Stimulated activated CD8-positive, alpha-beta memory T cell treated with anti-CD3 and anti-CD28 coated beads, Interleukin-12 subunit alpha, Interleukin-12 subunit beta, amount 100 ng/mL, for 4 hours (primary cell): ENCODE measurements at places on chromosomes 1 and 21.

GRCh38 chr1:230561570-230561969 is 80.7 kb upstream of the COG2 start:
- DNase-seq: no peak

GRCh38 chr1:212685429-212685828 is 14.2 kb downstream of the BATF3 start:
- DNase-seq: no peak

DNA sequence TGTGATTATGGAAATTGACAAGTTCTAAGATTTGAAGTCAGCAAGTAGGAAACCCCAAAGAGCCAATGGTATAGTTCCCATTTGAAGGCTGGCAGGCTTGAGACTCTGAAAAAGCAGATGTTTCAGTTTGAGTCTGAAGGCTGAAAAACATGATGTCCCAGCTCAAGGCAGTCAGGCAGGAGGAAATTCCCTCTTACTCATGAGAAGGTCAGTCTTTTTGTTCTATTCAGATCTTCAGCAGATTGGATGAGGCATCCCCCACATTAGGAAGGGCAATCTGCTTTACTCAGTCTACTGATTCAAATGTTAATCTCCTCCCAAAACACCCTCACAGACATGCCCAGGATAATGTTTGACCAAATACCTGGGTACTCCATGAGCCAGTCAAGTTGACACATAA is 372.5 kb upstream of the ST6GALNAC5 start:
- DNase-seq: no peak

DNA sequence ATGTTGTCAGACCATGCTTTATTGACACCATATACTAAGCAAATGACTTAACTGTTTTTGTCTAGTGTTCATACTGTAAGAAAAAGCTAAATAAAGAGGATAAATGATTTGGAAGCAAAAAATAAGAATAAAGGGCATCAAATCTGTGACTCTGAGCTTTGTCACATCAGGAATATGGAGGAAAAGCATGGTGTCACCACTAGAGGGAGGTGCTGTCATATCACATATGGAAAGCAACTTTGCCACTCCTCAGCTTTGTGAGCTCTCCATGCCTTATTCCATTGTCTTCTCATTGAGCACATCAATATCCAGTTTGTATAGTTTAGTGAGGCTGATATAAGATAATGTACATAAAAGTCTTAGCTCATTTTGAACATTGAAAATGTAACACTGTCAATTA is 20.8 kb upstream of the GBP1 start:
- no peak for DNase-seq

- no peak for DNase-seq
These were observed 95.7 kb downstream of the GLIS1 start for GRCh38 chr1:53643041-53643880.

DNA sequence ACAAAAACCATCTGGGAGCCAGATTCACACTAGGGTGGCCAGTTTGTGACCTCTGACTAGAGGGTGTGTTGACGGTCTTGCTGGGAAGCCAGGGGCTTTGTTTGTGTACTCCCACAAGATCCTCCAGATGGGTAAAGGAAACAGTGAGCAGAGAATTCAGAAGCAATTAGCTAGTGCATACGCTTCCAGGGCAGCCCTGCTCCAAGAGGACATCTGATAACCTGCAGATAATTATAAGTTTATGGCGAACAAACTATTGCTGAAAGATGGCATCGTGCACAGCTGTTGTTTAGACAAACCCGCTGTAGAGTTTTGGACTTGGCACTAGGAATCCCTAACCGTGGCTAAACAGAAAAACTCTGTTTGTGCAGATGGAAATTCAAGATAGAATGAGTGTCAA is 326.4 kb downstream of the TGFB2 start:
- no peak for DNase-seq

- no peak for DNase-seq
These were observed 302.8 kb downstream of the MATN1 start for GRCh38 chr1:30420519-30421050.

- DNase-seq: no peak
These were observed 98.9 kb downstream of the DMRTB1 start for GRCh38 chr1:53557830-53558738.

DNA sequence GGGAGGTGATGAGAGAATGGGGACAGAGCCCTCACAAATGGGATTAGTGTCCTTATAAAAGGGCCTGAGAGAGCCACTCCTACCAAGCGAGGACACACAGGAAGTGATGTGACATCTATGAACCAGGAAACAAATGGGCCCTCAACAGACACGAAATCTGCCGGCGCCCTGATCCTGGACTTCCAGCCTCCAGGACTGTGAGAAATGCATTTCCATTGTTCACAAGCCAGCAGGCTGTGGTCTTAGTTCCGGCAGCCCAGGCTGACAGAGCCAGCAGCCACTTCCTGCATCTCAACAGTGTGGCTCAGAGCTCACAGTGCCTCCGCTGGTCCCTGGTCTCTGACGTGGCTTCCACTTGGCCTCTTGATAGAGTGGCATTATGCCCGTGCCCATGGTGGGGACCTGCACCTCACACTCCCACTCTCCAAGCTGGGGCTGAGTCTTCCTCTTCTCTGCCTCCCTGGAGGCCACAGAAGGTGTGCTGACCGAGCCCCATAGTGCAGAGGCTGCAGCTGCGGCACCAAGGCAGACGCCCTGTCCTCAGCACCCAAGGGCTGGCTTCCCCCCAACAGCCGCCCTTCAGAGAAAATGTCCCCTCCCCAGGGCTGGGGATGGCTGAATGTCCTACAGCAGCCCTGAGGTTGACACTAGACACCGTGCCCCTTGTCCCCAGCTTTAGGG is 44.9 kb downstream of the ACOT7 start:
- DNase-seq: peak; percentile 24

GRCh38 chr1:109398343-109399225 is 866 bp upstream of the SORT1 start:
- no peak for DNase-seq

GRCh38 chr1:211589782-211590721 is 11.1 kb upstream of the SLC30A1 start:
- no peak for DNase-seq

- DNase-seq: no peak
These were observed 939 bp upstream of the MFAP2 start for GRCh38 chr1:16981269-16981849.

DNA sequence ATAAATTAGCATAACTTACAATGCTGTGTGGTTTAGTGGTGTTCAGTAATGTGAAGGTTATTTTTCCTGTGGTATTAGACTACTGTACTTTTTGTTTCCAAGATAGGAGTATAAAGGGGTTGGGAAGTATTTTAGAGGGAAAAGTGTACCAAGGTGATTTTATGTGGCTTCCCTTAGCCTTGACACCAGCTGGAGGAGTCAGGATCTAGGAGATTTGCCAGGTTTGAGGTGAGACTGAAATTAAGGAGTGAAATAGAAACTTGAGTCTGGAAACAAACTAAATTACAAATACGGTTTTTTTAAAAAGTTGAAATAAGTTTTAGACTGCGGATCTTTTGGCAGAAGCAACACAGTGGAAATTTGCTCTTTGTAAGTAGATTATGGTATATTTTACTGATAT is 32.3 kb downstream of the COG2 start:
- DNase-seq: no peak

GRCh38 chr21:37593015-37593414 is 226.4 kb downstream of the DYRK1A start:
- no peak for DNase-seq

DNA sequence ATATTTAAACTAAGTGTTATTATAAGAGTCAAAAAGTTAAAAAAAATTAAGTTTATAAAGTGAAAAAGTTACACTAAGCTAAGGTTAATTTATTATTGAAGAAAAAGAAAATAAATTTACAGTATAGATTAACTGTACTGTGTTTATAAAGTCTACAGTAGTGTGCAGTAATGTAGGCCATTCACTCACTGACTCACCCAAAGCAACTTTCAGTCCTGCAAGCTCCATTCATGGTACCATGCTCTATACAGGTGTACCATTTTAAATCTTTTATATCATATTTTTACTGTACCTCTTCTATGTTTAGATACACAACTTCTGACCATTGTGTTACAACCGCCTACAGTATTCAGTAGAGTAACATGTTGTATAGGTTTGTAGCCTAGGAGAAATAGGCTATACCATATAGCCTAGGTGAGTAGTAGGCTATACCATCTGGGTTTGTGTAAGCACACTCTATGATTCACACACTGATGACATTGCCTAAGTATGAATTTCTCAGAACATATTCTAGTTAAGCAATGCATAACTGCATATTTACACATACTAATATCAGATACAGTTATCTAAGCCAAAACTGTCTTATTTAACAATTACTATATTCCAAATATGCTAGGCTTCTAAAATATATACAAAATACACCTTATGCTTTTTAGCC is 80.6 kb upstream of the GFI1 start:
- DNase-seq: no peak

DNA sequence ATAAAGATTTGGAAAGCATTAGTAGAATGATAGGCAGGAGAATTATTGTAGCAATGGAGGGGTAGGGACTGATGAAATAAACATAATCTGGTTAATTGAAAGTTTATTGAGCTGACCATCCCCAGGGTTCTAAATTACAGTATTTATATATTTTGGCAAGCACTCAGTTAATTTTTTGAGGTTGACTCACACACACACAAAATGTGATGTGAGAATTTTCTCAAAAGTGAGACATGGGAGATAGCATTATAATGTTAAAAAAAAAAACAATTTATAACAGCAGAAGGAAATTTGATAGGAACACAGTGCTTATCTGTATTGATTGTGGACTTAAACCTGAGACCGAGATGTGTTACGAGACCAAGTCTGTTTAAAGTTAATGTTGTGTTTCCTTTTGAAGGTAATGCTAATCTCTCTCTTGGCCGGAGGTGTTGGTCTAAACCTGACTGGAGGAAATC is 24.6 kb downstream of the TRIM45 start:
- no peak for DNase-seq

DNA sequence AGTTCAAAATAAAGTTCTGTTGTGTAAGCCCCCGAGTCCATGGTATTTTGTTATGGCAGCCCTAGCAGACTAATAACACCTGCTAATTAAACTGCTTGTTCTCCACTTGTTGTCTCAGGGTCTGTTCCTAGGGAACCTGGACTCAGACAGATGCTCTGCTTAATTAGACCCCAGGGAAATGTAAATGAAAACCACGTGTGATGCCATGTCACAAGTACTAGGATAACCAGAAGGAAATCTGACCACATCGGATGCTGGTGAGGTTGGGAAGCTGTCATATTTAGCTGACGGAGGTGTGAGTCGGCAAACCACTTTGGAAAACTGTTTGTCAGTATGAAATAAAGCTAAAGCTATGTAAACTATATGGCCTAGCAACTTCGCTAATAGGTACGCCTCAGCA is 19.6 kb downstream of the EDN2 start:
- DNase-seq: no peak

DNA sequence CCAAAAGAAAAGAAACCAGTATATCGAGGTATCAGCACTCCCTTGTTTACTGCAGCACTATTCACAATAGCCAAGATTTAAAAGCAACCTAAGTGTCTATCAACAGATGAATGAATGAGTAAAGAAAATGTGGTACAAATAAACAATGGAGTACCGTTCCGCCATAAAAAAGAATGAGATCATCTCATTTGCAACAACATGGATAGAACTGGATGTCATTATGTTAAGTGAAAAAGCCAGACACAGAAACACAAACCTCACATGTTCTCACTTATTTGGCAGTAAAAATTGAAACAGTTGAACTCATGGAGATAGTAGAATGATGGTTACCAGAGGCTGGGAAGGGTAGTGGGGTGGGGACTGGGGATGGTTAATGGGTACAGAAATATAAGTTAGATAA is 4.3 kb upstream of the GNG5 start:
- DNase-seq: no peak

GRCh38 chr1:190373705-190374336 is 103.8 kb downstream of the BRINP3 start:
- no peak for DNase-seq

GRCh38 chr1:83905315-83905907 is 93.5 kb downstream of the TTLL7 start:
- no peak for DNase-seq

- DNase-seq: no peak
These were observed 82.8 kb upstream of the ZNF326 start for GRCh38 chr1:89912073-89912472.

DNA sequence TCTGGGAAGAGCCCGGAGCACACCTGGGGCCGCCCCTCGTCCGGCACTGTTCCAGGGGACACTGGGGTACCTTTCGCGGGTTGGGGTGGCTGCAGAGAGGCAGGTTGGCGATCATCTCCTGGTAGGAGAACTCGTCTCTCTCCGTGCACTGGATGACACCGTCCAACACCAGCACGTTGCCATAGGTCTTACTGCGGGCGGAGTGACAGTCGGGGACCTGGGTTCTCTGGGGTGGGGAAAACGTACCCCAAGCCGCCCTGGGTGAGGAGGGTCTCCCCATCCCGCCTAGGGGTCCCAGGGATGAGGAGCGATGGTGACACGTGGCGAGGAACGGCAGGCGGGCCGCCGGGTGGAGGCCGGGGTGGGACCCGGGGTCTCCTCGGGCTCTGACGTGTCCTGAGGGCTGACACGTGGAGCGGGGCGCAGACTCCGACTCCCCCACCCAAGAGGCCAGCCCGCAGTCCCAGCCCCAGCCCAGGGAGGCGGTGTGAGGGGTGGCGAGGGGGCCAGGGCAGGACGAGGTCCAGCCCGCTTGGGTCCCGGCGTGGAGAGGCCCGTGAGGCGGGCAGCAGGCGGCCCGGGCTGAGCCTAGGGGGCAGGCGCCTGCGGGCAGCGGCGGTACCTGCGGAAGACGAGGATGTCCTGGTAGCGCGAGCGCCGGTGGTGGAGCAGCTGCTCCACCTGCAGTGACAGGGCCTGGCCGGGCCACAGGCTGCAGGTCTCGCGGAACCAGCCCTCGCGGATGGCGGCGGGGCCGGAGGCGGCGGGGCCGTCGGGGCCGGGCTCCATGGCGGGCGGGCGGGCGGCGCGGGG is 457 bp downstream of the SRM start:
- no peak for DNase-seq

DNA sequence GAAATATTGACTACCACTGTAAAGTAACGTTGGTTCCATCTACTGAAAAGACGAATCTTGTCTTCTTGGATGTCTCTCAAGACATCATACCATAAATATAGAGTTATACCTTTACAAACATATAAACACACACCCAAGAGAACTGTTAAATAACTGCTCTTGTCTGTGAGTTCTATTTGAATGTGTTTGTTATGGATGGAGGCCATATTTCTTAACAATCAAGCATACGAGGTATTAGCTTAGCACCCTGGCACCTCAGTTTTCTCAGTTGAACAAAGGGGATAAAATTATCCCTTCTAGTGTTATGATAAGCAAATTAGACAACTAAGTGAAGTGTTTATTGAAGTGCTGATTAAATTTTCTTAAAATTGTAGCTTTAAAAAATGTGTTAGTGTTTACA is 336.6 kb upstream of the ZRANB2 start:
- no peak for DNase-seq

DNA sequence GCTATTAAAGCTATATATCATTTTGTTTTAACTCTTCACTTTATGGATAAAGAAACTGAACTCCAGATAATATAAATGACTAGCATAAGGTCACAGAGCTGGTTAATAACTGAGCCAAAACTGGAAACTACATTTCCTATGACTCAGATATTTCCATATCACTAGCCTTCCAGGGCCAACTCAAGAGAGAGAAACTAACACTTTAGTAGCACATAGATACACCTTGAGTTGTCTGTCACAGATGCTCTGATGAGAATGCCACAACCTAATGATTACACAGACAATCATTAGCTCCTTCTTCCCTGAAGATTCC is 40.7 kb downstream of the NME7 start:
- no peak for DNase-seq

GRCh38 chr1:24110642-24111261 is 1.2 kb downstream of the MYOM3 start:
- DNase-seq: no peak
